Stomach (tissue), 19 donors: ENCODE measurements at places on chromosomes 1 and 21.

DNA sequence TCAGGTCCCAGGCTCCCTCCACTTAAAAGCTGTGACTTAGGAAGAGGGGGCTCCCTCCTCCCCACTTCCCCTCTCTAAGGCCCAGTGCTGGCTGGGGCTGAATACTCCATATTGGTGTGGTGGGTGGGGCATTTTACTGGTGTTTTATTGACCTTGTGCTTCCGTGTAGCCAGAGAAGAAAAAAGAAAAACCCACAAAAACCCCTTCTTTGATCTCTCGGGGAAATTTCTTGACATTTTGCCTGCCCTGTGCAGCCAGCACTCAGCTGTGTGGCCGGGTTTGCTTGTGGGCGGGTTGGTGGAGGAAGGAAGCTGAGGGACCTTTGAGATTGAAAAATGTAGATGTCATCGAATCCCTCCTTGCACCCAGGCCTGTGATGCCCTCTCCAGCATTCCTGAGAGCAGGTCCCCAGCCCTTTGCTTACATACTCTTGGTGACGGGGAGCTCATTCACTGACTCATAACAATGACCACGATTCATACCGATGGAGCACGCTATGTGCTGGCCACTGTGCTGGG, 24.8 kb downstream of the TNFRSF8 start:
- no peak for DNase-seq
- H3K36me3 ChIP-seq = no peaks in the 10 kb centered on the region
- H3K27ac ChIP-seq = no peak overlapping the region

DNA sequence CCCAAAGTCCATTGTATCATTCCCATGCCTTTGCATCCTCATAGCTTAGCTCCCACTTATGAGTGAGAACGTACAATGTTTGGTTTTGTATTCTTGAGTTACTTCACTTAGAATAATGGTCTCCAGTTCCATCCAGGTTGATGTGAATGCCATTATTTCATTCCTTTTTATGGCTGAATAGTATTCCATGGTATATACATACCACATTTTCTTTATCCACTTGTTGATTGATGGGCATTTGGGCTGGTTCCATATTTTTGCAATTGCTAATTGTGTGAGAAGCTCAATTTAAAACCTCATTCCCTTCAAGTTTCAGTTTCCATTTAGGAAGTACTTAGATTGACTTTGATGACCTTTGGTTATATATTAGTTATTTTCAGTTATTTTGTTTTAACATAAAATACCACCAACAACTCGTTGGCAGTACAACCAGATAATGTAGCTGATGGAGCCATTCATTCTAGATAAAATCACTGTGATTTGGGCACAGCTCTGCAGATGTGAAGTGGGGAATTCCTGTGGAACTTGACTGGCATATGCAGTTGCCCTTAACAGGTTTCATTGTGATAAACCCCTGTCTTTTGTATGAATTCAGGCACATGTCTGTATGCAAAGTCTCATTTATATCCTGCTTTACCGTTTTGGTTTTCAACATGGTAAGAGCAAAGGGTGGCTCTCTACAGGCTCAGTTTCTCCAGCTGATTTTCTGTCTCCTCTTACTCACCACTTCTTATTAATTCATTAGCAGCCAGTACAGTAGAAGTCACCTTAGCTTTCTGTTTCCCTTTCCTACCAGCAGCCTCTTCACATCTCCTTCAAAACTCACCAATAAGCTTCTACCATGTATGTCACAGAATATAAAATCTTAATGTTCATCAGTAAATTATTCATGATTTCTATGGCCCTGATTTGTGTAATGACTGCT, 170.9 kb downstream of the C1orf21 start:
- DNase-seq = no peak
- no peaks in the 10 kb centered on the region for H3K36me3 ChIP-seq
- H3K4me3 ChIP-seq = no peak overlapping the region
- peaks cover 27% of the 10 kb centered on the region for H3K4me1 ChIP-seq
- no peak overlapping the region for H3K27ac ChIP-seq
- H3K27me3 ChIP-seq = no peaks in the 10 kb centered on the region

DNA sequence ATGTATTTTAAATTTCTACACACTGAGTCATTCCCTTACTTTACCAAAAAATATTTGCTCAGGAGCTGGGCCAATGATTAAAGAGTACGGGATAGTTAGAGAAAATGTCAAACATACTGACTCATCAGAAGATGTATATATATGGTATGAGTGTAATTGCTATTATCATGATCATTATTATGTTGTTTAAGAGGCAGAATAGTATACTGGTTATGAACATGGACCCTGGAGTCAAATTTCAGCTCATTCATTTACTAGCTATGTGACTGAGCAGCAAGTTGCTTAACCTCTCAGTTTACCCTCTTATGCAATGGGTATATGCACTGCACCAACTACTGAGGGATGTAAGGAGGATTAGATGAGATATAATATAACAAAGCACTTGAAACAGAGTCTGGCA, 41.2 kb upstream of the USH2A start:
- H3K4me3 ChIP-seq = no peak overlapping the region
- no peaks in the 10 kb centered on the region for H3K27me3 ChIP-seq
- peaks cover 3% of the 10 kb centered on the region for H3K4me1 ChIP-seq

DNA sequence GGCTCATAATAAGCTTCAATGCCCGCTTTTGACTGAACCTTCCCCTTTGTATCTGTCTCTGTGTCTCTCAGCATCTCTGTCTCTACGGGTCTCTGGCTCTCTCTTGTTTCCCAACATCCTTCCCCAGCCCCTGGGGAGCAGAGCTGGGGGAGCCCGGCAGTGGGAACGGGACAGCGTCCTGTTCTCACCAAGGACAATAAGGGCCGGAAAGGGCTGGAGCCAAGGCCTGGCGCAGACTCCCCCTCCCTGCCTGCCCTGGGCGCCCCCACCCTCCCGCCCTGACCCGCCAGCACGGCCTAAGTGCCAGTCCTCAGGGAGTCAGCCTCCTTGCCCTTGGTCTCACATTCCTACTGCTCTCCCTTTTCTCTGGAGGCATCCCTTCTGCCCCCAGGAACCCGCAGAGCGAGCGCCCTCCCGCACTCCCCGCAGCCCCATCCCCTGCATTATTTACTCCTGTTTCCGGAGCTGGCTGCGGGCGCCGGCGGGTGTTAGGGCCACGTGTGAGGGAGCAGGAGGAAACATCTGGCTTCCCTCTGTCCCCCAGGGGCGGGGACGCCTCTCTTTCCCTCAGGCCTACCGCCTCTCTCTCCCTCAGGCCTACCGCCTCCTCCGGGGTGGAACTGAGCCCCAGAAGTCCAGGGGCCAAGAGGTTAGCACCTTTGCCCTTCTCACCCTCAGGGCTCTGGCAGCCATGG, 6.5 kb downstream of the KRTCAP2 start:
- DNase-seq = peak; percentile 86
- H3K27me3 ChIP-seq = peaks cover 5% of the 10 kb centered on the region
- peaks cover 32% of the 10 kb centered on the region for H3K4me1 ChIP-seq
- no peak overlapping the region for H3K4me3 ChIP-seq
- H3K27ac ChIP-seq = peak overlapping the region; percentile 74
- peaks cover 26% of the 10 kb centered on the region for H3K36me3 ChIP-seq

- no peaks in the 10 kb centered on the region for H3K4me1 ChIP-seq
- no peaks in the 10 kb centered on the region for H3K36me3 ChIP-seq
- H3K4me3 ChIP-seq = no peak overlapping the region
- H3K27ac ChIP-seq = no peak overlapping the region
These were observed 8.0 kb downstream of the TNFRSF9 start for GRCh38 chr1:7932524-7933138.

- H3K4me3 ChIP-seq = no peak overlapping the region
- H3K36me3 ChIP-seq = no peaks in the 10 kb centered on the region
- H3K27ac ChIP-seq = no peak overlapping the region
- no peaks in the 10 kb centered on the region for H3K4me1 ChIP-seq
- no peaks in the 10 kb centered on the region for H3K27me3 ChIP-seq
These were observed 400.0 kb upstream of the PKN2 start for GRCh38 chr1:88284066-88284465.

GRCh38 chr1:109204484-109204883, 9.2 kb upstream of the SARS1 start:
- H3K27ac ChIP-seq = no peak overlapping the region
- no peak overlapping the region for H3K4me3 ChIP-seq
- H3K4me1 ChIP-seq = peaks cover 2% of the 10 kb centered on the region
- no peak for DNase-seq

- no peaks in the 10 kb centered on the region for H3K27me3 ChIP-seq
- peak overlapping the region; percentile 82 for H3K27ac ChIP-seq
- H3K4me1 ChIP-seq = peaks cover 50% of the 10 kb centered on the region
These were observed 90.8 kb upstream of the TMPRSS2 start for GRCh38 chr21:41598561-41599431.

GRCh38 chr1:43882763-43883162, 50.8 kb upstream of the ARTN start:
- H3K27me3 ChIP-seq = no peaks in the 10 kb centered on the region
- no peak overlapping the region for H3K27ac ChIP-seq
- no peak for DNase-seq
- H3K36me3 ChIP-seq = peaks cover 3% of the 10 kb centered on the region
- no peak overlapping the region for H3K4me3 ChIP-seq

GRCh38 chr1:198265073-198265661, 108.4 kb downstream of the NEK7 start:
- no peaks in the 10 kb centered on the region for H3K27me3 ChIP-seq
- DNase-seq = peak; percentile 26
- peaks cover 6% of the 10 kb centered on the region for H3K4me1 ChIP-seq
- no peak overlapping the region for H3K27ac ChIP-seq
- H3K36me3 ChIP-seq = no peaks in the 10 kb centered on the region
- H3K4me3 ChIP-seq = no peak overlapping the region

GRCh38 chr21:45094412-45094811, 20.0 kb downstream of the ADARB1 start:
- H3K4me1 ChIP-seq = peaks cover 70% of the 10 kb centered on the region
- H3K27ac ChIP-seq = no peak overlapping the region
- H3K36me3 ChIP-seq = no peaks in the 10 kb centered on the region
- no peak overlapping the region for H3K4me3 ChIP-seq
- H3K27me3 ChIP-seq = no peaks in the 10 kb centered on the region

DNA sequence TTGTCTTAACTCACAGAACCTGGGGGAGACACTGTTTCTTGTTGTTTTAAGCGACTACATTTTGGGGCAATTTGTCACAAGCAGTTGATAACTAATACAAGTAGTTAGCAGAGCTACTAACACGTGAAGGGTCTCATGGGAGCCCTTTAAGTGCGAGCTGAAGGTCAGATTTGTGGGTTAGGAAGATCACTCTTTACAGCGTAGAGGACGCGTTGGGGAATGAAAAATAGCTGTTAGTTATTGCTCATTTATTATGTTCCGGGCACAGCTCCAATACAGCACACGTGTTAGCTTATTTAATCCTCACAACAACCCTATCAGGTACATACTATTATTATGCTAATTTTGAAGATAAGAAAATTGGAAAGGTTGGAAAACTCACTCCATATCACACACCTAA, 95.9 kb downstream of the ACTL8 start:
- no peak overlapping the region for H3K27ac ChIP-seq
- H3K4me1 ChIP-seq = no peaks in the 10 kb centered on the region
- DNase-seq = no peak
- no peaks in the 10 kb centered on the region for H3K27me3 ChIP-seq

- no peak overlapping the region for H3K4me3 ChIP-seq
- DNase-seq = peak; percentile 73
- H3K27me3 ChIP-seq = peaks cover 100% of the 10 kb centered on the region
These were observed 4.1 kb upstream of the GRIK3 start for GRCh38 chr1:37038227-37039093.

DNA sequence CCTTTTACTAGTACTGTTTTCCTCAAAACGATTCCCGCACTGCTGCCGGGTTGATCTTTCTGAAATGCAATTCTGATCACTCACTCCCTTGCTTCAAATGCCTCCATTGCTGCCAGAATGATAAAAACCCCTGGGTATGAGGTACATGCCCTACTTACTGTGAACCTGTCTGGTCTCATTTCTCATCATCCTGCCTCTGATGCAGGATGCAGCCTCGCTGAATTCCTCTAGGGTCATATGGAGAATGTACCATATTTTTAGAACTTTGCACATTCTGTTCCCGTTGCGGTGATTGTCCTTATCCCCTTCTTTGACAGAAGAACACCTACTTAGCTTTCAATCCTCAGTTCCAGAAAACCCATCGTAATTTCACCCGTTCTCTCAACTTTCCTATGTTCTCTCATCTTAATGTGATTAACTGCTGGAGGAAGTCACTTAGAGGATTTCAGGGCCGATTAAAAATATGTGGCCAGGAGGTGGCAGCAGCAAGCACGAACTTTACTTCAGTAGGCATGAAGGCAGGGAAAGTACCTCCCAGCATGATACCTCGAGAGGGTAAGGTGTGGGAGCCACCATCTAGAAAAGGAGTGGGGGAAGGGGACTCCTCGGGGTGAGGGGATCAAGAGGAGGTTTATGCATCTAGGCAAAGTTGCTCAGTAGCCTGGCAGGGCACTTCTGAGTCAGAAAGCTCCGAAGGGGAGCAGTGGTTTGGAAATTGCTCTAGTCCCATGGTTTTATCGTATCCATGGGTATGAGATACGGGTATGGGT, 361.5 kb upstream of the ZP4 start:
- H3K4me3 ChIP-seq = no peak overlapping the region
- no peak overlapping the region for H3K27ac ChIP-seq
- no peaks in the 10 kb centered on the region for H3K27me3 ChIP-seq
- H3K4me1 ChIP-seq = no peaks in the 10 kb centered on the region

- no peaks in the 10 kb centered on the region for H3K4me1 ChIP-seq
- no peaks in the 10 kb centered on the region for H3K36me3 ChIP-seq
- no peak overlapping the region for H3K4me3 ChIP-seq
- no peak overlapping the region for H3K27ac ChIP-seq
- no peak for DNase-seq
These were observed 18.6 kb downstream of the ACTL8 start for GRCh38 chr1:17773591-17774326.

DNA sequence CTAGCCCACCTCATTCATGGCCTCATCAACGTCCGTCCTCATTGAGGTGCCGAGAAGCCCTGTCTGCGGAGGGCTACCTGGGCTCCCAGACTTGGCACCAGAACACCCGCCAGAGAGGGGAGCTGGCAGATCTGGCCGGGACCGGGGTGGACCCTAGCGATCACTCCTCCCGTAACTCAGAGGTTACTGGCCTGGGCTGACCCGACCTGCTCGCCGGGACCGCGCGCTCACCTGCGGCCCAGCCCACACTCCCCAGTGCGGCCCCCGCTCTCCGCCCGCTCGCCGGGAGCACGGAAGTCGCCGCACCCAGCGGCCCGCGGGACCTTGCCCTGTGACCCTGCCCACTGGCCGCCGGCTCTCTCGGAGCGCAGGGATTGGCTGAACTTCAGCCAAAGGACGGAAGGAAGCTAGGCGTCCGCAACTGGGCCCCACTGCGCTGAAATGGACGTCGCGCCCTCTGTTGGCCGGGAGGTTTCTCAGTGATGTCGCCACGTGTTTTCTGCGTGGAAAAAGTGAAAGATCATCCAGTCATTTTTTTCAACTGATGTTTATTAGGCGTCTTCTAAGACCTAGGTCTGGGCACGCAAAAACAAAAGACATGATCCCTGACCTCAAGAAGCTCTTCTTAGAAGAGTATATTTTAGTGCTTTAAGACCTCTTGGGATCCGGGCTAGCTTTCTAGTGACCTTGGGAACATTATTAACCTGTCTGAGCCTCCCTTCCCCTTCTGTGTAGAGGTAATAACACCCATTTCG, at the start of gene SMIM12:
TSS of gene SMIM12 (minus strand) at position 304 of the 755 bp plus-strand sequence. CDS start 3,772 bp downstream, outside the sequence.
- DNase-seq = peak; percentile 96
- peak within 1 kb of the TSS; percentile 94 for H3K4me3 ChIP-seq
- H3K36me3 ChIP-seq = peaks cover 17% of the 10 kb centered on the region
- no peaks in the 10 kb centered on the region for H3K27me3 ChIP-seq

- H3K4me1 ChIP-seq = no peaks in the 10 kb centered on the region
- no peaks in the 10 kb centered on the region for H3K27me3 ChIP-seq
- no peaks in the 10 kb centered on the region for H3K36me3 ChIP-seq
- DNase-seq = peak; percentile 30
- H3K4me3 ChIP-seq = no peak overlapping the region
- H3K27ac ChIP-seq = no peak overlapping the region
These were observed 6.4 kb downstream of the MT1HL1 start for GRCh38 chr1:236997882-236998281.

GRCh38 chr1:37846647-37847339, 12.6 kb downstream of the MTF1 start:
- no peak overlapping the region for H3K27ac ChIP-seq
- peaks cover 16% of the 10 kb centered on the region for H3K36me3 ChIP-seq
- H3K4me1 ChIP-seq = peaks cover 21% of the 10 kb centered on the region
- no peak overlapping the region for H3K4me3 ChIP-seq
- DNase-seq = peak; percentile 9
